ENCODE measurements at places on chromosomes 5 and 9.
A peak's percentile ranks its signal among the peaks of the same experiment; 100 is the strongest.

GRCh38 chr9:31253800-31254762, 1130.4 kb upstream of the ACO1 start:
- no peak for DNase-seq

- peak; percentile 2 for DNase-seq
Observed at GRCh38 chr5:170100066-170100943, 5.4 kb upstream of the FOXI1 start.

GRCh38 chr5:79727451-79728355, 38.1 kb downstream of the CMYA5 start:
- no peak for DNase-seq

DNA sequence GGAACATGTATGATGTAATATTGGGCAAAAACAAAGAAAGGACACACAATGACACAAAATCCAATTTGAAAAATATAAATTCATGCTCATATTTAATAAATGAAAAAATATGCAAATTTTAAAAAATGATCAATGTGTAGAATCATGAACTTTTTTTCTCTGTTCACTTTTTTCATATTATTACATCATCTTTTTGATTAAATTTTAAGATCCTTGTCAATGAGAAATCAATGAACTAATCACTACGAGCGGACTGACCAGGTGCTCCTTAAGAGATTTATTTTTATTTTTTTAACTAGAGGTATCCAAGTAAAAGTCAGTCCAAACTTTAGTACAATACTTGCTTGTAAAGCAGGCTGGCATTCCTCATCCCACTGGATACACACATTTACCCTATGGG, 174.1 kb downstream of the CDK5RAP2 start:
- DNase-seq = no peak

GRCh38 chr5:58002323-58002722, 457.6 kb downstream of the PLK2 start:
- no peak for DNase-seq

DNA sequence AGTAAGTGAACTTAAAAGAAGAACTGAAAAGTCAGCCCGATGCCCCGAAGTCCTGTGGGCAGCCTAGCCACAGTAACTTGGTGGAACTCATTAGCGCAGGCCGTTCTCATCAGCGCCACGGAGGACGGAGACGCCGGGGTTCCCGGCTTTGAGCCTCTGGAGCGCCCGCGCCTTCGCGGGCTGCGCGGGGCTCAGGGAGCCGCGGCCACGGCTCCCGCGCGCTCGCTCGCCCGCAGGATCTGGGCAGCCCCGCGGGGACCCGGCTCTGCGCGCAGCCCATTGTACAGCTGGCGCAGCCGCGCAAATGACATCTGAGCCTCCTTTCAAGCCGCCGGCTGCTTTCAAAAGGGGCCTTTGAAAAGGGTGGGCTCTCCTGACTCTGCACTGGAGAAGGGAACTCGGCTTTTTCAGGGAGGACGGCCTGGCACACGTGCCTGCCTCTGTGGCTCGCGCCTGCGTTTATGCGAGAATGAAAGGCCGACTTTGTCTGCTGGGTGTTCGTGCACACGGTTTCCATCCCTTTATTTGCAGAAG, 40.7 kb downstream of the TLR4 start:
- no peak for DNase-seq

Data from esophagus squamous epithelium (tissue), 5 donors.